ENCODE measurements at places on chromosomes 1 and 21. TPM values are rescaled to one million over a fixed set of nuclear protein-coding genes. Genes with fewer than 3 reads are reported as not detected.

AMY1A gene
- not detected for polyA plus RNA-seq

SETDB1 gene
- polyA plus RNA-seq = 12.7 TPM

PLA2G5 gene
- not detected for polyA plus RNA-seq

DNA sequence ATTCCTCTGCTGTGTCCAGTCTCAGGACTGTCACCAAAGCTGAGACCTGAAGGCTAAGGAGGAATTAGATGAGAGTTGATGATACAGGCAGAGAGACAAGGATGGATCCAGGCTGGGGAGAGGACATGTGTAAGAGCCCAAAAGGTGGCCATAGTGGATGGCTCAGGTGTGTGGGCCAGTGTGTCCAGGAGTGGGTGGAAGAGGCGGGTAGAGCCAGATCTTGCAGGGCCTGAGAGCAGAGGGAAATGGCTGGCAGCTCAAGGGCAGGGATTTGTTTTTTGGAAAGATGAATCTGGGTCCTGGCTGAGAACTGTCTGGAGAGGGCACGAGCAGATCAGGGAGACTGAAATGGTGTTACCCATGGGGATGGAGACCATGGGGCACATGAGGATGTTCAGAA, 38.1 kb downstream of the AZIN2 start:
- no peak for DNase-seq

GRCh38 chr1:36912365-36912865, 121.9 kb downstream of the GRIK3 start:
- no peak for DNase-seq

DNA sequence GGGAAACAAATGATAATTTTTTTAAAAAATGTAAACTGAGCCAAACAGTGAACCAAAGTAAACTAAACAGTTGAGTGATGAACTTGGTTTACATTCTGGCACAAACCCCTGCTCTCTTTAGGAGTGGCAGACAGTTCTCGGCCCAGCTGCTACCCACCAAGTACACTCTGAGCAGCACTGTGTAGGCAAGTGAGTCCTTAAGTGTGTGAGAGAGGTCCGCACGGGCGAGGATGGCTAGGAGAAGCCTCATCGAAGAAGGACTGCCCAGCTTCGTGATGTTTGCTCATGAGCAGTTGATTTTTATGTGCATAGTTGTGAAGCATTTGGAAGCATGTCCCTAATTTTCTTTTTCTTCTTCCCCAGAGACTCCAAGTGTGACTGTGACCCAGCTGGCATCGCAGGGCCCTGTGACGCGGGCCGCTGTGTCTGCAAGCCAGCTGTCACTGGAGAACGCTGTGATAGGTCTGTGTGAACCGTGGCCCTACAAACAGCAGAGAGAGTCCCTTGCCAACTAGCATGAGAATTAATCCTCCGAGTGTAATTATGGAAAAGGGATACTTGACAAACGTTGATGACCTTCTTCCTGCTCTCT, 32.1 kb downstream of the LAMC2 start:
- no peak for DNase-seq

ANKRD65 gene
- 1.7 TPM for polyA plus RNA-seq

- DNase-seq = no peak
These were observed 37.7 kb upstream of the PTBP2 start for GRCh38 chr1:96683931-96684330.

- peak; percentile 66 for DNase-seq
These were observed 1.0 kb downstream of the ARID1A start for GRCh38 chr1:26696654-26697430.

DNA sequence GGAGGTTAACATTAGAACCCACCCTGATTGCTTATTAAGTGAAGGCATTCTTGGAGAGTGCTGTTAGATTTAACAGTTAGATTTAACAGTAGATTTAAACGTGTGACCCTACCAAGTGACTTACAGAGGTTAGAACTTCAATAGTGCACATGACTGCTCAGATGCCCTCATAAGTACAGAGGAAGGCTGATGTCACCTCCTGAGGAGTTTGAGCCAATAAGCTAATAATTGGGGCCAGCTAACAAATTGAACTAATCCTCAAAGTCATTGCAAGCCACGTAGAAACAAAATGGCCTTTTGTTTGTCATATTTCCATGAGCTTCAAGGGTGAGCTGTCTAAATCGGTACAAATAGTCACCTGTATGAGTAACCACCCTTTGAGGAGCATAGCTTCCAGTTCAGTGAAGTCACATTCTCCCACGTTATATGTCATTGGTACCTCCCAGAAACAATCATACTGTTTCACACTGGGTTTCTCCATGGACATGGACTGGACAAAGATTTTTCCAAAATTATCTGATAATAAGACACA, 11.7 kb downstream of the AVPR1B start:
- DNase-seq = no peak

- DNase-seq = no peak
These were observed 4.0 kb upstream of the PROX1 start for GRCh38 chr1:213983493-213984386.

- no peak for DNase-seq
These were observed 1.4 kb downstream of the TIE1 start for GRCh38 chr1:43302201-43302600.

HMCN1 gene
- polyA plus RNA-seq = 0.54 TPM

- DNase-seq = no peak
These were observed 335.3 kb downstream of the BRINP2 start for GRCh38 chr1:177505905-177506590.

Measured in small intestine (tissue), 16 donors.